Activated CD4-positive, alpha-beta T cell treated with anti-CD3 and anti-CD28 coated beads, Interleukin-2, amount 50 U/mL, for 24 hours (primary cell): ENCODE measurements at places on chromosomes 2 and 18.

DNA sequence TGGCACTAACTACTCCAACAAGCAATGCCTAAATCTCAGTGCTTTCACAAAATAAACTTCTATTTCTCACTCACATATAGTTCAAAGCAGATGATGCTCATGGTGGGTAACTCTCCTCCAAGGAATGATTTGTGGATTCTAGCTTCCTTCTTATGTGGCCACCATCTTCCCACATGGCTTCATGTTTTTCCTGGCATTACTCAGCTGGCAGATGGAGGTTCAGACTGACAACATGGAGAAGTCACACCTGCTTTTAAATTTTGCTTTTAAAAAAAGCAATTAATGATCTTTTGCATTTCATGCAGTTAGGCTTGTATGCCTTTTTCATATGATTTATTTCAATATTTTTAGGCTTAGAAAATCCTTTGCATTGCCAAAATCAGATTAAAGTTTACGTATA is 6.3 kb upstream of the GKN2 start:
- DNase-seq: no peak

DNA sequence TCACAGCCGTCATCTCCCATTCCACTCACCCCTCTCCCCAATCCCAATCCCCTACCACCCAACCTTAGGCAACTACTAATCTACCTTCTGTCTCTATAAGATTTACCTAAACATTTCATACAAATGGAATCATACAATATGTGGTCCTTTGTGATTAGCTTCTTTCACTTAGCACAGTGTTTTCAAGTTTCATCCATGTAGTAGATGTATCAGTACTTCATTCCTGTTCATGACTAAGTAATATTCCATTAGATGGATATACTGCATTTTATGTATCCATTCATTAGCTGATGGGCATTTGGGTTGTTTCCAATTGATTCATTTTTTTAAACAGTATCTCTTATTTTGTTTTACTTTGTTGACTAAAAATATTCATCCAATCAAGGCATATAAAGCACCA is 109.6 kb downstream of the CDH2 start:
- DNase-seq: no peak

GRCh38 chr2:7508296-7508943 is 591.2 kb downstream of the RNF144A start:
- no peak for DNase-seq

DNA sequence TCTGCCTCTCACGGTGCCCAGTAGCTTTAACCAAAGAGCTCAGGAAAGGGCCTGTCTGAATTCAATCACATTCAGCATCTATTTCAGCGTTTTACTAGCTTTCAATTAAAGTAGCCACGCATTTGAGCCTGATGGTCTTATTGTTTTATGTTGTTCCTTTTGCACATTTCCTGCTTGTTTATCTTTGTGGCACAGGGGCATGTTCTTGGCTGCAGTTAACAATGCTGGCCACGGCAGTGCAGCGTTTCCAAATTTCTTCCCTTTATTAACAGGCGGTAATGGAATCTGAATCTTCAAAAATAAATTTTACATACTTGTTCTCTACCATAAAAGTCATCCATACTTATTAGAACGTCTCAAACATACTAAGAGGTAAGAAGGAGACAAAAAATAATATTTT is 46.2 kb downstream of the HPCAL1 start:
- DNase-seq: no peak

GRCh38 chr2:196278491-196278911 is 107.1 kb upstream of the STK17B start:
- DNase-seq: no peak

DNA sequence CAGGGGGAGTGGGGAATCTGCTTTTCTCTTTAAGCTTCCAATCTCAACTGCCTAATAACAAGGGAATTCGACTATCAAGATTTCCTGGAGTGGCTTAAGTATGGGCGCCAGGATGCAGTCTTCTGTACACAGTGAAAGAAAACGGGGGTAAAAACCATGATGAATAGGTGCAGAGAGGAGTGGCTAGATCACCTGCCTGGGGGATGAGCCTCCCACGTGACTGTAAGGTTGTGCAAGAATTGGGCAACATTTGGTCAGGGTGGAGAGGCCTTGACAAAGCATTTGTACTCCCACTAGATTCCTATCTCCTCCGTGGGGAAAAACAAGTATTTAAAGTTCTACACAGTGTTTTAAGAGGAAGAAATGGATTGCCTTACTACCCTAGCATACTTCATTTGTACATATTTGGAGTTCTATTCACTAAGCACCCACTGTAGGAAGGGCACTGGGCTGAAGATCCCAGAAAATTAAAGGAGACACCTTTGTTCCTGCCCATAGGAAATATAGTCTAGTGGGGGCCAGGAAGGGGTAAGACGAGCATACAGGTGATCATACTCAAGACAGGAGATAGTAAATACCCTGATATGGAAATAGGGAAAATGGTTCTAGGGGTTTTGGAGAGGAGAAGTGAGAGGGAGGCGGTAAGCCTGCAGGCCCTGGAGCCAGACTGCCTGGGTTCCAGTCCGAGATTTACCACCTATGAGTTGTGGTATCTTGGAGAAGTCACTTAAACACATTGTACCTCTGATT is 29.2 kb downstream of the EPAS1 start:
- no peak for DNase-seq

DNA sequence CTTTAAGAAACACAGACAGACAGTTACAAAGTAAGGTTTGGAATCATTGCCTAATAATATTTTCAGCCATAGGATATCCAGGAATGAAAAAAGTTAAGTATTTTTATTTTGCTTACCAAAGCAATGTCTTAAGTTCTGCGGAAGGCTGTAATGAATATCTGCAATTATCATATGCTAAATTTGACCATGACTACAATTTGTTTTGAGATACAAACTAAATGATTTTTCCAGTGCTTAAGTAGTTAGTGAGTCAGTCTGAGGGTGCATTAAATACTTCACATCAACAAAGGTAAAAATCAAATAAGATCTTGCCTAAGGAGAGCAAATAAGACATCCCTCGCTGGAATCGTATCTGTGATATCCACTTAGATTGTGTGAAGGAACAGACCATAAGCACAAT is 250.0 kb downstream of the CD226 start:
- DNase-seq: no peak

DNA sequence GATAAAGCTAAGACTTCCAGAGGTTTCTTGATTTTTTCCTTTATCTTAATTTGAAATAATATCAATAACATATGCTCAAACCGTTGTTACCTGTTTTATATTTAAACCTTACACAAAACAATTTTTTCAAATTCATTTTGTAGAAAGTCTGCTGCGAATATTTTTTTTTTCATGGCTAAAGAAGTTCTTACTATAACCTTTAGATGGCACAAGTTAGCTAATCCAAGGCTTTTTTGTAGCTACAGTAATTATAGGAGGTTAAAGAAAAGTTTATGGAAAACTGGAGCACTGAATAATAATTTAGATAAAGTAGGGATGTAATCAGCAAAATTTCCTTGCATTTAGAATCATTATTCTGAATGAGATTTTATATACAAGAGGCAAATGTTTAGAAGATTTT is 78.0 kb upstream of the PNPT1 start:
- DNase-seq: no peak

- no peak for DNase-seq
Observed at GRCh38 chr2:25174192-25174861, 5.9 kb upstream of the POMC start.

DNA sequence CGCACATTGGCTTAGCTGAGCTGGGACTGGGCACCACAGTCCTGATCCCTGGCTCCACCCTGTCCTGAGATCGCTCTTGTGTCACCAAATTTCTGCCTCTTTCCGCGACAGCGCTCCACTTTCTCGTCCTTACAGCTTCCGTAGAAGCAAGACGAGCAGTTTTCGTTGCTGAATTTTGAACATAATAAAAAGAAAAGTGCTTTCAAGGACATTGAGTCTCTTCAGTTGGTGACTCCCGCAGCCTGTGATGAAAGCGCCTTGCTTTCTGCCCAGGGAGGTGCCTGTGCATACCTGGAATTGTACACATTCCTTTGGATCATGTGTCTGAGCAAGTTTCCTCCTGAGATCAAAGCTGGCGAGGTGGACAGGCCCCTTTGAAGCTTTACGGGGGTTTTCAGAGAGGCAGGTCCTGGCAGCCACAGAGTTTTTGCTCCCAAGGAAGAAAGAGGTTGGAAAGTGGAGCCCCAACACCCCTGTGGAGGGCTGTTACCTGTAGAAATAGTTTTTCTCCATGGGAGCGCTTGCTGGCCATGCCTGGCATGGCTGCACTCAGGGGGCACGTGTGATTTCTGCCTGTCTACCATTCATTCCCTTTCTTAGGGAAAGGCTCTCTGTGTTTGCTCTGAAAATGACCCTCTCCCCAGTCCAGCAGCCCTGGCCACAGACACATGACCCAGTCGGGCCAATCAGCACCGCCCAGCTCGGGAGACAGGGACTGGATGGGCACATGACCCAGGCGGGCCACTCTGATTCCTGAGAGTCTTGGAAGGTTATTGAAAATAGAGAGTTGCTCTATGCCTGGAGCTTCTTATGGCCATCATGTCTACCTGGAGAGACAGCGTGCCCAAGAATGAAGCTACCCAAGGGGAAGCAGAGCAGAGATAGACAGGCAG is 115.6 kb upstream of the OTOS start:
- no peak for DNase-seq
